Fibroblast of the aortic adventitia (primary cell): ENCODE measurements at places on chromosomes 13 and 19.

DNA sequence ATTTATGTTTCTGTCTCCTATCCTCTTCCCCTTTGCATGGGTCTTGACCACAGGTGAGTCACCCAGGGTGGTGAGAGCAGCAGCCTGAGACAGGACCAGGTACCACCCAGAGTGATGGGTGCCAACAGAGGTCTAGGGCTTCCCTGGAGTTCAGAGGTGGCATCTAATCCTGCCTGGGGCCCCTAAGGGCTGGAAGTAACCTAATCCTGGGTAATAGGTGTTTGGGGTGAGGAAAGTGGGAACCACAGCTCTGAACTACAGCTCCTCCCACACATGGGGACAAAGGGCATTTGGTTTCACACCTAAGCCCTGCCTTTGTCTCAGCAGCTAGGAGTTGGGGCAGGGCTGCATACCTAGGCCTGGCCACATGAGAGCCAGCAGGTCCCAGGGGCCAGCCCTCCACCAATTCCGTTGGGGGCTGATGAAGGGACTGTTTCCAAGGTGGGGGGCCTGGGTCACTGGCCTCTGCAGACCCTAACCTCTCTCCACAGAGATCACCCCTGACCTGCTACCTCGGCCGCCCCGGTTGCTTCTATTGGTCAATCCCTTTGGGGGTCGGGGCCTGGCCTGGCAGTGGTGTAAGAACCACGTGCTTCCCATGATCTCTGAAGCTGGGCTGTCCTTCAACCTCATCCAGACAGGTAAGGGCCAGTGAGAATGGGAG, 8.0 kb downstream of the SPHK2 start:
- no peak for DNase-seq

DNA sequence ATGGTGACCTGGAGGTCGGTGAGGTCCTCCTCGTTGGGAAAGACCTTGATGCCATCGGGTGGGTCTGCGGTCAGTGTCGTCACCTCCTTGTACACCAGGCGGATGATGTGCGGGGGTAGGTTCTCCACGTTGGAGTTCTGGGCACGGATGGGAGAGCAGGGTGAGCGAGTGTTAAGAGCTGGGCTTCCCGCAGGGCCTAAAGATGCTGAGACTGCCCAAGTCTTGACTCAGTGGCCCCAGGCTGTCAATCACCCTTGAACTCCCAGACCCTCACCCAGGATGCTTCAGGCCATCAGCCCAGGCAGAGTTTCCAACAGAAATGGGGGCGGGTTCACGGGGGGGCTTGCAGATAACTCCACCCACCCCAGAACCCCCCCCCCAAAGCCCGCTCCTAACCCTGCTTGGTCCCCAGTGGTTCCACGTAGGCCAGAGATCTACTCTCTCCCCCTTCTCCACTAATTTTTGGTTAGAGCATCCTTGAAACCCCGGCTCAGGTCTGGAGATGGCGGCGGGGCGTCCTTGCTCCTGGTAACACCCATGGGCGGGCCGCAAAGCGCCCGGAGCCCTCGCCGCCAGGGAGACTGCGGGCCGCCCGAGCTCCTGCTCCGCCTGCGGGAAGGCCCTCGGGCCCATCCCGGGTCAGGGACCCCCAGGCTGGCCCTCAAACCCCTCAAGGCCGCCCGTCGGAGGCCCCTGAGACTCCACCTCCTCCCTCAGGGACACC, 600 bp downstream of the UBE2S start:
- DNase-seq: peak; percentile 33

DNA sequence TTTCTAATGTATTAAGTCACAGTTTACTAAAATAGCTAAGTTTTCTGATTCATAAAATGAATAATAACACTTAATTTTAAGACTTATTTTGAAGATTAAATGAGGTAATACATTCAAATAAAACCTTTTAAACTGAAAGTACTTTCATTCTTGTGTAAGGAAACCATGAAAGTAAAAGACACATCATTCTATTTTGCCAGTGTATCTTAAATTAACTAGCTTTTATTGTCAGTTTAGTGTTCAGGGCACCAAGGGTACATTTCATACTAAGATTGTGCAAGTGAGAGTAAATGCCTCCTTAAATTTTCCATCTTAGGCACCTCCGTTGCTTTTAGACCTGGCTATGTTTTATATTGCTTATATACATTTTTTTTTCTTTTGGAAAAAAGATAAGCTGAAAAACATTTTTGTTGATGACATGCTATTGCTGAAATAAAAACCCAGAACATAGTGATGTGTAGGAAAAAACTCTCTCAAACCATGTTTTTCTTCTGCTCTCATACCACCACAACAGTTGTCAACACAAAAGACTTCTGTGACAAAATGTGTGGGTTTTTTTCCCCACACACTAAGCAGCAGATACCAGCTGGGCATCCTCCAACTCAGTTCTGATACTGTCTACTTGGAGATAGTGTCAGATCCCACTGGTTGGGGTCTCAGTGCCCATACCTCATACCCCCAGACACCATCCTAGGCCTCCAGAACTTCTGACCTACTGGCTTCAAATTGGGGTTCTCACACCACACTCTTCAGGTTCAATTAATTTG, 30.7 kb upstream of the LPAR6 start:
- DNase-seq: no peak

GRCh38 chr19:14375582-14376291, 5.5 kb upstream of the ADGRE5 start:
- peak; percentile 54 for DNase-seq

DNA sequence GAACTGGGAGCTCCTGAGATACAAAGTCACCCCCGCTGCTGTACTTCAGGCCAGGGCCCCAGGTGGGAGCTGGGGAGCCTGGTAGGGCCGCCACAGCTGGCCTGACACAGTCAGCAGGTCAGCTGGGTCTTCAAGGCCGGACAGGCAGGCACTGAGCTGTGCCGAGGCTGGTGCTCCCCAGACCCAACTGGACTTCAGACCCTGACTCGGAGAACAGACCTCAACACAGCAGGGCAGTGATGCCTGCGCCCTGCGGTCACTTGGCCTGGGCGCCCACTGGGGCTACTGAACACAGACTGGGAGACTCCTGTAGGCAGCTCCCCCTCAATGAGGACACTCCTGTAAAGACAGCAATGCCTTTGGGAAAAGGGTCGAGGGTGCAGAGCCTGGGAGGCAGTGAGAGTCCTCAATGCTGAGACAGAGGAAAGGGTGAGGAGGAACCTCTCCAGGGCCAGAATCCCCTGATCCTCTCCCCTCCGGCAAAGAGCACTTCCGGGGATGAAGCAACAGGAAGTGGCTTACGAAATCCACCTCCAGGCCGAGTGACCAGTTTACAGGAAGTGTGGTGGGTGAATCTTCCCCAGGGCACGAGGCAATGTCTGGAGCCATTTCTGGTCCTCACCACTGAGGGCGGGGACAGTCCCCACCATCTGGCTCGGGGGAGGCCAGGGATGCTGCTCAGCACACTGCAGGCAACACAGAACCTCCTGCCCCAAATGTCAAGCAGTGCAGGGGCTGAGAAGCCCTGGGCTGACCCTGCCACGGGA, 40.8 kb upstream of the ISYNA1 start:
- DNase-seq: peak; percentile 87

DNA sequence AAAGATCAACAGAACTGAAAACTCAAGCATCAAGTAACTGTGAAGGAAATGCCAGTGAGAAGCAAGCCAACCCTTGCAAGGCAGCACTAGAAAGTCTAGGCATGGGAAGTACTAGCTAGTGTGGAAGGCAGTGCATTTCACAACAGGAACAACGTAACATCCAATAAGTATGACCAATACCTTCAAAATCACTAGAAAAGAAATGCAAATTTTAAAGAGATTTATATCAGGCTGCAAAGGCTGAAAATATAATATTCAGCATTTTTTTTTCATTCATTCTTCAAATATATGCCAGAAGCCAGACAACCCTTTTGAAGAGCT, 121.9 kb downstream of the DLEU7 start:
- DNase-seq: no peak

GRCh38 chr13:111076155-111077013, 38.7 kb upstream of the ARHGEF7 start:
- DNase-seq: no peak

- DNase-seq: no peak
Observed at GRCh38 chr13:102816708-102817107, 17.8 kb downstream of the BIVM start.

GRCh38 chr13:53885997-53886396, 857.4 kb downstream of the OLFM4 start:
- DNase-seq: no peak

DNA sequence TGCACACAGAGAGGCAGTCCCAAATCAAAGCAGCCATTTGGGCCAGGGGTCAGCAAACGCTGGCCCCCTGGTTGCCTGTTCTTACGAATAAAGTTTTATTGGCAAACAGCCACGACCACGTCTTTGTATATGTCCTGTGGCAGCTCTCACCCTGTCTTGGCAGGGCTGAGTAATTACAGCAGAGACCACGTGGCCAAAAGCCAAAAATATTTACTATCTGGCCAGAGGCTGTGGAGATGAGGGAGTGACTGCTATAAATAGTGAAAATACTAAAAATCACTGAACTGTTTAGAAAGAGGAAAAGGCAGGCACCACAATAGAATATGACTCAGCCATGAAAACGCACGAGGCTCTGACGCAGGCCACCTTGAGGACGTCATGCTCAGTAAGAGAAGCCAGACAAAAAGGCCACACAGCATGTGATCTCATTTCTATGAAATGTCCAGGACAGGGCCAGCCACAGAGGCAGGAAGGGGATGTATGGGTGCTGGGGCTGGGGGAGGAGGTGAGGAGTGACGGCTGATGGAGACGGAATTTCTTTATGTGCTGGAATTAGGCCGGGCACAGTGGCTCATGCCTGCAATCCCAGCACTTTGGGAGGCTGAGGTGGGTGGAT, 29.4 kb downstream of the SMIM24 start:
- peak; percentile 100 for DNase-seq

GRCh38 chr19:50790396-50790795, at the start of gene ACP4:
Gene ACP4 (plus strand): TSS chr19:50790415. CDS start chr19:50790415, 0 bp downstream.
- no peak for DNase-seq

DNA sequence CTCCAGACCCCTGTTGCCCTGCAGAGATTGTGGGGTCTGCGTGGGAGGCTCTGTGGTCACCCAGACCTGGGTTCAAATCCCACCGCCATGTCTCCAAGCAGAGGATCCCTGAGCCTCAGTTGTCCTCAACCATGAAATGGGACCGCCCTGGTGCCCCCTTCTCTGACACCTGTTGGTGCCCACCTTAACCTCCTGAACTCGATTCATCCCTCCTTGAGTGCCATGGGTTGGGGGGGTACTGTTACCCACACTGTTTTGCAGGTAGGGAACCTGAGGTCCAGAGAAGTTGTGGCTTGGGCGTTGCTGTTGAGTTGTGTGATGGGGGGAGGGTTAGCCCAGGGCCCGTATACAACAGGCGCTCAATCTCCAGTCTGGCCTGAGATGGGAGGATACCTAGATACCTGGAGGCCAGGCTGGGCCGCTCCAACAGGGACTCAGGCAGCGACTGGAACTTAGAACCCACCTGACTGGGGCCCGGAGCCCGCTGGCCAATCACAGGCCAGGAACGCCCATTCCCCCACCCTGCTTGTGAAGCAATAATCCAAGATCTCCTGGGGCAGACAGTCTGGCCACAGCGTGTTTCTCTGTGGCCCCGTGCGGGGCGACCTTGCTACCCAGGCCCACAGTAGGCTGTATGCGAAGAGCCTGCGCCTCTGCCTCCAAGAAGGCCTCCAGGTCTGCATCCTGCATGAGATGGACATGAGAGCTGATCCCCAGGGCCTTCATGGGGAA, 2.8 kb downstream of the ARID3A start:
- no peak for DNase-seq

DNA sequence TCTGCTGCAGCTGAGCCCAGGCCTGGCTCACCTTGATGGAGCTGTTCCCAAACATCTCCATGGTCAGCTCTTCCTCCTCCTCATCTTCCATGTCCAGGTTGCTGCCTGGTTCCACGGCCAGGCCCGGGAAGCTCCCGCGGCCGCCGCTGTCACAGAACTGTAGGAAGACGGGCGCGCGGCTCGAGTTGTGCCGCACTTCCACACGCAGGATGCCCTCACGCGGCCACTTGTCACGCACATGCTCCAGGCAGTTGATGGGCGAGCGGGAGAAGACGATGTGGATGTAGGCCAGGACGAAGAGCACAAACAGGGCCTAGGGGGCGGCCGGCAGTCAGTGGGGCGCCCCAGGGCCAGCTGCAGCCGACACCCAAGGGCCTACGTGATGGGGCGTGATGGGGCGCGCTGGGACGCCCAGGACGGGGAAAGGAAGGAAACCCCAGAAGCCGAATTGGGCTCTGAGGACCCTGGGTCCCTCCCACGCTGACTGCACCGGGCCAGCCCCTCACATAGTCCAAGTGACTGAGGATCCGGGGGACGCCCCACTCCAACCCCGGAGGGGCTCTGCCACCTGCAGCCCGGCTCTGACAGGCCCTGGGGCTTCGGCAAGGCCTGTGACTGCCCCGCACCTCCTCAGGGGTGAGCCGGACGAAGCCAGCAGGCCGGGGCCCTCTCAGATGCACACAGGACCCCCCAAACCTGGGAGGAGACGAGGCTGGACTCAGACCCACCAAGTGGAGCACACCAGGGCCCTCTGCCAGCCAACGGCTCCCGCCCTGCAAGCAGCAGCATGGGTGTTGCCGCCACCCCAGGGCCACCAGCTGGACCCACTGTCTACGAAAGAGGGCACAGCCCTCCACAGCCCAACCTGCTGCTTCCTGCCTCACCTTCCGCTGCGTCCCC, 6.5 kb downstream of the TMEM259 start:
- DNase-seq: no peak

- no peak for DNase-seq
Observed at GRCh38 chr19:51837145-51837544, 42.2 kb downstream of the FPR3 start.

- no peak for DNase-seq
Observed at GRCh38 chr13:105848494-105848893, 687.0 kb downstream of the EFNB2 start.

DNA sequence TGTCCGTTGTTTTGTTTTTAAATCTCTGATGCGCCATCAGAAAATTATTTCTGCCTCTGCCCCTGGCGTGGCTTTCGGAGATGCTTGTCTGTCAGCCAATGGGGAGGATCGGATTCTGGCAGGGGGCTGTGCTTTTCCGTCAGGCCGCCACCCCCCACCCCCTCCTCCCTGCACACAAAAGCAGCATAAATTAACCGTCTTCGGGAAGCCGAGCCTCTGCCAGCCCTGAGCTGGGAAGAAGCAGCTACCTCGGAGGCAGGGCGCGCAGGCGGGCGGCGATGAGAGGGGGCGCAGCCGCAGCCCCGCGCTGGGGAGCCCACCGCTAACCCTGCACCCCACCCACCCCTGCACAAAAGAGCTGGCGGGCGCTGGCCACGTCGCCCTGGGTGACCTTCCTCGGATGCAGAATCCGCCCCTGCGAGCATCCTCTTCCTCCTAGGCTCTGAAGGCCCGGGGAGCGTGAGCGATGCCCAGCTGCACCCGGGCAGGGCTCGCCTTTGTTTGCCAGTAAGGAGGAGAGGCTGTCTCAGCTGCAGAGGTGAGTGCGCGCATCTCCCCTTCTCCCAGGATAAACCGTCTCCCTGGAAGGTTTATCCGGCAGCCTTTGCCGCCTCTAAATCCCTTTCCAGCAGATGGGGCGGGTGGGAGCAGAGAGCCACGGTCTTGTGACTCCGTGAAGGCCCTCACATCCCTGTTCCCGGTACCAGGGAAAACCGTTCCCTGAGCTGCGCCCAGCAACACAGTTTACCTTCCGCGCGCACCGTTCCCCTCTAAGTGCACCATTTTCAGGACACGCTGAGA, at the start of gene ATCAY:
ATCAY (plus strand) TSS at position 215 of the 801 bp plus-strand sequence. CDS start 5,083 bp downstream, outside the sequence.
- no peak for DNase-seq
